T-cell (primary cell): ENCODE measurements at places on chromosomes 7 and 10. TPM values are rescaled to one million over a fixed set of nuclear protein-coding genes. Genes with fewer than 3 reads are reported as not detected.

Gene FANK1
- total RNA-seq, result 3.3 TPM

Gene SFRP4
- not detected for total RNA-seq

Gene TMEM273
- 17.6 TPM for total RNA-seq

Gene GPNMB
- total RNA-seq, result not detected

Gene EPDR1
- 0.54 TPM for total RNA-seq

Gene TMEM196
- not detected for total RNA-seq

Gene SEMA3E
- total RNA-seq, result not detected

Gene SLC16A12
- not detected for total RNA-seq

Gene NRAP
- not detected for total RNA-seq

Gene HOXA7
- not detected for total RNA-seq

Gene PRKG1
- total RNA-seq, result 0.20 TPM

Gene PALS2
- total RNA-seq, result 26.1 TPM

Gene FZD1
- 0.38 TPM for total RNA-seq

Gene ATOH7
- not detected for total RNA-seq

Gene CLDN3
- total RNA-seq, result not detected

Gene IKZF5
- 45.5 TPM for total RNA-seq

Gene ARPC1B
- total RNA-seq, result 203 TPM

Gene CASTOR2
- total RNA-seq, result 4.7 TPM

Gene TWIST1
- 0.92 TPM for total RNA-seq

Gene ANXA8
- total RNA-seq, result not detected

Gene ANAPC16
- 98.8 TPM for total RNA-seq

Gene SFMBT2
- 35.4 TPM for total RNA-seq

Gene PCLO
- 0.05 TPM for total RNA-seq

Gene LRGUK
- 0.22 TPM for total RNA-seq

Gene SPDYE5
- 0.23 TPM for total RNA-seq

Gene HPSE2
- 0.23 TPM for total RNA-seq

Gene ACBD7
- total RNA-seq, result not detected

Gene KCNIP2
- total RNA-seq, result 2.0 TPM

Gene OR6B1
- not detected for total RNA-seq

Gene NUTM2B
- total RNA-seq, result 2.5 TPM

Gene TTYH3
- total RNA-seq, result 17.7 TPM

Gene GIMAP6
- 168 TPM for total RNA-seq

Gene CTTNBP2
- total RNA-seq, result not detected

Gene HOGA1
- not detected for total RNA-seq

Gene KCNK18
- total RNA-seq, result not detected

Gene PKD2L1
- total RNA-seq, result not detected

Gene SHH
- not detected for total RNA-seq

Gene ITIH5
- total RNA-seq, result 0.13 TPM

Gene CRYGN
- total RNA-seq, result 1.8 TPM

Gene MYOZ1
- not detected for total RNA-seq

Gene SLC18A3
- total RNA-seq, result not detected

Gene AGBL3
- total RNA-seq, result 4.1 TPM

Gene FBXO24
- 1.3 TPM for total RNA-seq

Gene NRCAM
- total RNA-seq, result 4.5 TPM

Gene SPDYE2
- 0.58 TPM for total RNA-seq

Gene DGKB
- not detected for total RNA-seq

Gene GIMAP5
- total RNA-seq, result 82.8 TPM

Gene TAF3
- 18.2 TPM for total RNA-seq

Gene PALD1
- 0.12 TPM for total RNA-seq

Gene ITPRID1
- total RNA-seq, result not detected

Gene ATP6V0E2
- 72.4 TPM for total RNA-seq

Gene TRIM50
- not detected for total RNA-seq
